NCI-H1417 (cell line): ENCODE measurements at places on chromosomes 11 and 22.

- no peak for DNase-seq
Observed at GRCh38 chr11:22347857-22348487, 9.8 kb downstream of the SLC17A6 start.

DNA sequence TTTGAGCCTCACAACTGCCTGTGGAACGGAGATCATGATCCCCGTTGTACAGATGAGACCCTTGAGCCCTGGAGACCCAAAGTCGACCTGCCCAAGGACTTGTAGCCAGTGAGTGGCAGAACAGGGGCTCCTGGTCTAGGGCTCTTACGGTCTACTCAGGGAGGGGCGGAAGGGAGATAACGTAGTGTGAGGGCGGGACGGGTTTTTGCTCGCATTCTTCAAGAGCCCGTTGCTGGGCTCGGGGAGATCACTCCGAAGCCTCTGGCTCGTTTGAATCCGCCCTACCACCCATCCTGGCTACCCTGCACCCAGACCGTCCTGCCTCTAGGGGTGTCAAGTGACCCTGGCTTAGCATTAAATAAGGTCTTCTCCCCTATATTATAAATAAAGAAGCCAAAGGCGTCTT, 639 bp downstream of the CRY2 start:
- peak; percentile 71 for DNase-seq

DNA sequence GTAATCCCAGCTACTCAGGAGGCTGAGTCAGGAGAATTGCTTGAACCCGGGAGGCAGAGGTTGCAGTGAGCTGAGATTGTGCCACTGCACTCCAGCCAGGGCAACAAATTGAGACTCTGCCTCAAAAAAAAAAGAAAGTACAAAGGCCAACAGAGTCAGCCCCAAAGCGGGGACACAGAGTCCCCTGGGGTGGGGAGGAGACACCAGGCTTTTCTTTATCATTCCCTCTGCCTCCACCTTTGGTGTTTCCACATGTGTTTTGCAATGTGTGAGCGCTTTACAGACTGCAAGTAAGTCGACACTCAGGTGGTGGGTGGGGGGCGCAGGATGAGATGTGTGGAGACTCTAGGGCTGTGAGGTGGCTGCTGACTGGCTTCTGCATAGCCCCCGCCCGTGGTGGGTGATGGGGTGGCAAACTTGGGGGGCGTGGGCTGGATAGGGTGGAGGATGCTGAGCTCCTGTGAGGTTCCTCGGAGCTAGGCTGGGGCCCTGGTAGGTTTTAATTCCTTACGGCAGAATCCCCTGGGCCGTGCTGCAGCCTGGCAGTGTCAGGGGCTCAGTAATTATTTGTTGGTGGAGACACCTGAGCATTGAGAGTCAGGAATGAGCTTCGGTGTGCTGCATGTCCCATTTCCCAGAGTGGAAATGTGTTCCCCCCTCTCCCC, 177.2 kb downstream of the CTTN start:
- no peak for DNase-seq

DNA sequence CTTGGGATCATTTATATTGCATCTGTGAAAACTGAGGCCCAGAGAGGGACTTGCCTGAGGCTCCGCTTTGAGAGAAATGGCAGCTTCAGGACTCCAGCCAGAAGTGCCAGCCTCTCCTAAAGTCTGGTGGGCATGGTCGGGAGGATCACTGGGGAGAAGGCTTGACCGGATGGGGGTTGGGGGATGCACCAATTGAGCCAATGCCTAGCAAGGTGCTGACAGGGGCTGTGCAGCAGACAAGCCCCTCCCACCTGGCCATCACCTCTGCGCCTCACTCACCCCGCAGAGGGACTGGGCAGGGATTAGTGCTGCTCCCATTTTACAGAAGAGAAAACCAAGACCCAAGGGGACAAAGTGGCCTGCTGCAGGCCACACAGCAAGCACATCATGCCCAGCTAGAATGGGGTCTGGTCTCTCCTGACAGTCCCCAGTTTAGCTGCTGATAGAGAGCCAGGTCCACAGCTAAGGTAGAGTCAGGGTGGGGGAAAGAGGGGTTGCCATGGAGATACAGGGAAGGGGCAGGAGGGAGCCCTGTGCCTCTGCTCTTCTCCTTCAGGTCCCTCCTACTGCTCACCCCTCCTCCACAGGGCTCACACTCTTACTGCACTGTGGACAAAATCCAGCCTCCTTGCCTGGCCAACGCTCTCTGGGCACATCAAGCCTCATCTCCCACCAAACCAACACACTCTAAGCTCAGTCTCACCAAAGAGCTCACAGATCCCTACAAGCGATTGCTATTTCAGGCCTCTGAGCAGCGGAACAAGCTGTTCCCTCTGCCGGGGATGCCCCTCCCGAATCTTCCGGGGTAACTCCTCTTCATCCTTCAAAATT, 29.5 kb downstream of the TEF start:
- DNase-seq: no peak

DNA sequence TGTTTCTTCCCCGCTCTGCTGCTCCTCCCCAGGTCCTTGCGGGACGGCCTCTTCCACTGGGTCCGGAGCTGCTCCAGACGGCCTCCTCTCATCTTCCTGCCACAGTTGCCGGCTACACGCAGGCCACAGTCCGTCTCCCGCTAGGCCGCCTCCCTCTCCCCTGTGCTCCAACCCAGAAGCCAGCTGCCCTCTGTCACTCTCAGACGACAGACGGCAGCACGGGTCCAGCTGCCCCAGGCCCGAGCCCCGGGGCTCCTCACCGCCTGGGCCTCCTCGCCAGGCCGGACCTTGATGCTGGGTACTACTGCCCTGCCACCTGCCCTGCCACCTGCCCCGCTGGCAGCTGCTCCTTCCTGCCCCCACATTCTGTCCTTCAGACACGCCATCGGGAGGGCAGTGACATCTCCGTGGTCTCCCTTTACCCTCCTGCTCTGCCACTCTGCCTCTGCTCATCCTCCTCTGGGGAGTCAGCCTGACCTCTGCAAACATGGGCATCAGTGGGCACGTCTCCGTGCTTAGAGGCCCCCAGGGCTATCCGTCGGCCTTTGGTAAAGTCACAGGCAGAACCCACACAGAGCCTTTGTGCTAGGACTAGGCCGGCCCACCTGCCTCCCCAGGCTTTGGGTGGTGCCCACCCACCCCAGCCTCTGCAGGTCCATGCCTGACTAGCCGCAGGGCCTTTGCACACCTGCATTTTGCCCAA, 43.1 kb upstream of the TH start:
- DNase-seq: no peak

GRCh38 chr11:17351172-17351509, 459 bp upstream of the NCR3LG1 start:
- DNase-seq: no peak

- DNase-seq: no peak
Observed at GRCh38 chr11:5367448-5368074, 16.1 kb upstream of the OR51M1 start.

DNA sequence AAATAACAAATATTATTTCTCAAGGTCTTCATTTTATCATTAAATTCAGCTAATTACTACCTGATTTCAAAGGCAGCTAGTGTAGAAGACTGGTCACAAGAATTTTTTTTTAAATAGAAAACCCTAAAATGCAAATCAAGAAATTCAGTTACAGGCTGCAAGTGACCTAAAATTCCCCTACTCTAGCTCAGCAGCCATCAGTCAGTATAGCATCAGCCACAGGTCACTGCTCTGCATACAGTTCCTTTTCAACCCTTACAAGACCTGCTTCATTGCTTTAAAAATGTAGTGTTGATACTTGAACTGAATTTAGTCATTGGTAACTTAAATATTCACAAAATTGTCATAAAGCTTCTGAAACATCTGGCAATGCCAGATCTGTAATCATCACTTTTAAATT, 9.5 kb upstream of the B3GNT6 start:
- DNase-seq: no peak

DNA sequence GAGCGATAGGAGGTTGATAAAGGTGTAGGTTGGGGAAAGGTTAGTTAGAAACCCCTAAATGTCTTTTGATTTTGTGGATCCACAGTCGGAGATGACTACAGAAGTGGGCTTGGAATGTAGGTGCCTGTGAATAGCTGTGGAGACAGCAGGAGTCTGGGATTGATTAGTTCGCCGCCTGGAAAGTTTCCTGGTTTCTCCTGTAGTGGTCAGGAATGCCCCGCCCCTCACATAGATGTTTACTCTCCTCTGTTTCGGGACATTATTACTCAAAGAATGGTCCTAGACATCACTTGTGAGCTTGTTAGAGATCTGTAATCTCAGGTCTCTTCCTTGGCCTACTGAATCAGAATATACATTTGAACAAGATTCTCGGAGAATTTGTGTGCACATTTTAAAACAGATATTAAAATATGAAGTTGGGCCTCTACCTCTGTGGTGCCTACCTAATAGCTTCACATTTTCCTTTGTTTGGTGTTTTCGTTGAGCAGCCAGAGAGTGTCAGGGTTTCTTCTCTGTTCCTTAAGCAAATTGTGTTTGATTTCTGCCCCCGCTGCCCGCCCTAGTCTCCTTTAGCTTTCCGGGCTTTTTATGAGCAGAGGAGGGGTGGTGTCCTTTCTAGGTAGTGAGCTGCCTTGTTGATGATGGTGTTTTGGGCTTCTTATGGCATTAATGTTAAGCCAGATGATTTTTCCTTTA, 89.4 kb downstream of the PPP6R3 start:
- DNase-seq: no peak

DNA sequence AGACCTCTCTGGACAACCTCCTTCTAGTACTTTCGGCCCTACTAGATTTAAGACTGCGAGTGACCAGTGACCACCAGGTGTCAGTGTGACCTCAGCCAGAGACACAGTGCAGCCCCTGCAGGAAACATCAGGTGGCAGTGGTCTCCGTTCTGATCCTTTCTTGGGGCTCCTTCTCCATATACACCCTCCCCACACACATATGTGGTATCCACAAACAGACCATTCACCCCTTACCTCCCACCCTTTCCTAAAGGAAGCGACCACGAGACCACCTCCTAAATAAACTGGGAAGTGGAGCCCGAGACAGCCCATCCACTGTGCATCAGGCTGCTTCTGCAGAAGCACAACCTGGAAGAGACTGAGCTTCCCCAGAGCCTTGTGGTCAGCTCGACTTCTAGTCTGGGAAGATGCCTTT, 38.5 kb upstream of the CYP2D6 start:
- peak; percentile 77 for DNase-seq

- DNase-seq: no peak
Observed at GRCh38 chr22:36184433-36185025, 17.1 kb downstream of the APOL4 start.

GRCh38 chr11:120523196-120523595, 11.6 kb downstream of the GRIK4 start:
- peak; percentile 84 for DNase-seq

DNA sequence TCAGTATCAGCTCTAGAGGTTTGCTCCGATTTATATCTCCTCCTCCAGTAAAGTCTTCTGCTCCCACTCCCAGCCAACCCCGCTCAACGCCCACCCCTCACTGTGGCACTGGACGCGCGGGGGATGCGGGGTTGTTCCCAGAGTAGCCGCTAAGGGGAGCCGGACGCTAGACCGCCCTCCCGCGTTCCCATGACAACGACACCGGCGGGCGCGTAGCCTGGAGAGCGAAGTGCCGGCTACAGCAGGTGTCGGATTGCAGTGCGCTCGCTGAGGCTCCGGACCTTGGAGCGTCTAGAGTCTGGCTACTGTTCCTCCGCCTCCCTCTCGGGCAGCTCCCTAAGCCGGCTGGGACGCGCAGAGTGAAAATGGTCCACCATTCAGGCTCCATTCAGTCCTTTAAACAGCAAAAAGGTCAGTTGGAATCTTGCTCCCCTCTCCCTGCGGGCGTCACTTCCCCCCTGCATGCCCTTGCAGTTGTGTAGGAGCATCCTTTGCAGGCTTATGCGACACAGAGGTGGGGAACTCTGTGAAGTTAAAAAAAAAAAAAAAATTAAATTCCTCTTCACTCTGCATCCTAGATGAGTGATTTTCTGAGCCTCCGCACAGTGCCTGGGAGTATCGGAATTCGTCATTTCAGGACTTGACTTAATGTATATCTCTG, at the start of gene ANO3:
Gene ANO3, plus strand, starts transcription at position 220 of the 661 bp plus-strand sequence. Its CDS starts 146 bp downstream, at position 366.
- peak; percentile 79 for DNase-seq

- DNase-seq: peak; percentile 79
Observed at GRCh38 chr11:65478388-65479183, 20.3 kb upstream of the MALAT1 start.

- DNase-seq: no peak
Observed at GRCh38 chr11:82720267-82721065, 13.2 kb downstream of the FAM181B start.

- no peak for DNase-seq
Observed at GRCh38 chr11:128621601-128622501, 34.5 kb upstream of the ETS1 start.

- DNase-seq: no peak
Observed at GRCh38 chr11:61830237-61831105, 2.4 kb downstream of the FADS2 start.

DNA sequence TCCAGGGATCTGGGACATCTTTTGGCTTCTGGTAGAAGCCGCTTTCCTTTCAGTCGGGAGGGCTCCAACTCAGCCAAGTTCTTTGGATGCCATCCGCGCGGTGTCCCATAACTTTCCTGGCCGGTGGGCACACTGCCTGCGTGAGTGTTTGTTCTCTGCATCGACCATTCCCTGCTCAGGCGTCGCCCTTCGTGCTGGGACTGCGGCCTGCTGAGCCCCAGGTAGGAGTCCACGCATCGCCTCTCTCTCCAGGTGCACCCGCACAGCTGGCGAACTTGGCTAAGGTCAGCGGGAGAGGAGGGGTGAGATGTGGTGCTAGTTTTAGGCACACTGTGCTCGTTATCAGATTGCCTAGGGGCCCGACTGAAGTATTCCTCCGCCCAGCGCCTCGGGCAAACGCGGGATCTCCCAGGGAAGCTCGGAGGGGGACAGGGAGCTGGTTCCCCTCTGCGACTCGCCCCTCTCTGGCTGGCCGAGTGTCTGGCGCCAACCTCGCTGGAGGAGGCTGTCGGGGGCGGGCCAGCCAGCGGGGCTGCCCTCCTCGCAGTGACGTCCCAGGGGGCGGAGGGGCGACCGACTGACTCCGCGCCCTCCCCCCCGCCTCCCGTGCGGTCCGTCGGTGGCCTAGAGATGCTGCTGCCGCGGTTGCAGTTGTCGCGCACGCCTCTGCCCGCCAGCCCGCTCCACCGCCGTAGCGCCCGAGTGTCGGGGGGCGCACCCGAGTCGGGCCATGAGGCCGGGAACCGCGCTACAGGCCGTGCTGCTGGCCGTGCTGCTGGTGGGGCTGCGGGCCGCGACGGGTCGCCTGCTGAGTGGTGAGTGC, at the start of gene LAYN:
Gene LAYN, plus strand, starts transcription at position 607 of the 823 bp plus-strand sequence. Its CDS starts 124 bp downstream, at position 731.
- peak; percentile 74 for DNase-seq

DNA sequence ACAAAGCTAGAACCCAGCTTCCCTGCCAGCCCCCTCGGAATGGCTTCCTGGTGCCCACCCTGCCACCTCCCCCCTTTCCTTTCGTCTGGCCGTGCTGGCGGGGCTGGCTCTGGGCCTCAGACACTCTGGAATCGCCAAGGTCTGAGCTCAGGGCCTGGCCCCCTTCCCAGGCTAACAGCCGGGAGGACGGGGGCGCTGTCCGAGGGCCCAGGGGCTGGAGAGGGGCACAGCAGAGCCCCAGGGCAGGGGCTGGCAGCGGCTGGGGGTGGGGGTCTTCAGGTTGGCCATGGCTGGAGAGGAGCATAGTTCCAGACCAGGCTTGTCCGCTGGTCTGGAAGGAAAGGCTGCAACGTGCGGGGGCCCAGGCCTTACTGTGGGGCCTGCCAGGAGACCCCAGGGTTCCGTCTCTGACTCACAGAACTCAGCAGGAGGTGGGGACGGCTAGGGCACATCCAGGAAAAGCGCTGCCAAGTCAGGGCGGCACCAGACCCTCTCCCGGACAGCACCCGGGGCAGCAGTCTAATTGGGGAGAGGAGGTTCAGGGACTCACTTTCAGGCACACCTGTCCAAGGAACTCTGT, 861 bp upstream of the LTBP3 start:
- DNase-seq: peak; percentile 51
